Fibroblast of lung (primary cell): ENCODE measurements at places on chromosomes 7 and 10.

DNA sequence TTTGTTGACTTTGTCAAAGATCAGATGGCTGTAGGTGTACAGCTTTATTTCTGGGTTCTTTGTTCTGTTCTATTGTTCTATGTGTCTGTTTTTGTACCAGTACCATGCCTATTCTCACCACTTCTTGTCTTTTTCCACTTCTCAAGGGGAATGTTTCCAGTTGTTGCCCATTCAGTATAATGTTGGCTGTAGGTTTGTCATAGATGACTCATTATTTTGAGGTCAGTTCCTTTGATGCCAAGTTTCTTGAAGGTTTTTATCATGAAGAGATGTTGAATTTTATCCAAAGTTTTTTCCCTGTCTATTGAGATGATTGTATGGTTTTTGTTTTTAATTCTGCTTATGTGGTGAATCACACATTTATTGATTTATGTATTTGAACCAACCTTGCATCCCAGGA lies 216.7 kb upstream of the RNF32 start:
- no peak overlapping the region for H3K27ac ChIP-seq
- no peaks in the 10 kb centered on the region for H3K27me3 ChIP-seq
- H3K4me3 ChIP-seq = no peak overlapping the region
- H3K4me1 ChIP-seq = no peaks in the 10 kb centered on the region
- peak; percentile 2 for DNase-seq

GRCh38 chr10:79268161-79268601 lies 79.1 kb upstream of the PPIF start:
- peaks cover 54% of the 10 kb centered on the region for H3K4me1 ChIP-seq
- H3K27ac ChIP-seq = peak overlapping the region; percentile 92
- DNase-seq = peak; percentile 70
- H3K27me3 ChIP-seq = no peaks in the 10 kb centered on the region

DNA sequence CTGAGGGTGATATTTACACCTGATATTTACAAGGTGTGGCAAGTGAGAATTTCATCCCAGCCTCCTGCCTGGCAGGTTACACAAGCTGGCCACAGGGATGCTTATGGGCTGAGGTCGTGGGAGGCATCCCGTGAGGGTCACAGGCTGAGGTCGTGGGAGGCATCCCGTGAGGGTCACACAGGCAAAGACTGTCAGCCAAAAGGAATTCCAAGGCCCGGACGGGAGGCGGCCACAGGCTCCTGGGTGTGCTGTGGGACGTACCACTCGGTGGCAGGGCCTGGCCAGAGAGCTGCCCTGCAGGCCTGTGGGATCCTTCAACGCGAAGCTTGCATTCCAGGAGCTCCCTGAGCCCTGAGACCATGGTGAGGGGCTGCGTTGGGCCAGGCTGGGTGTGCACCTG lies 460.6 kb downstream of the DNAJB6 start:
- H3K4me1 ChIP-seq = no peaks in the 10 kb centered on the region
- H3K27ac ChIP-seq = no peak overlapping the region
- H3K36me3 ChIP-seq = no peaks in the 10 kb centered on the region
- DNase-seq = no peak
- H3K27me3 ChIP-seq = no peaks in the 10 kb centered on the region

GRCh38 chr7:39631736-39632308 lies 8.4 kb downstream of the RALA start:
- H3K4me1 ChIP-seq = peaks cover 3% of the 10 kb centered on the region
- no peaks in the 10 kb centered on the region for H3K27me3 ChIP-seq
- DNase-seq = no peak
- H3K36me3 ChIP-seq = no peaks in the 10 kb centered on the region
- no peak overlapping the region for H3K27ac ChIP-seq

DNA sequence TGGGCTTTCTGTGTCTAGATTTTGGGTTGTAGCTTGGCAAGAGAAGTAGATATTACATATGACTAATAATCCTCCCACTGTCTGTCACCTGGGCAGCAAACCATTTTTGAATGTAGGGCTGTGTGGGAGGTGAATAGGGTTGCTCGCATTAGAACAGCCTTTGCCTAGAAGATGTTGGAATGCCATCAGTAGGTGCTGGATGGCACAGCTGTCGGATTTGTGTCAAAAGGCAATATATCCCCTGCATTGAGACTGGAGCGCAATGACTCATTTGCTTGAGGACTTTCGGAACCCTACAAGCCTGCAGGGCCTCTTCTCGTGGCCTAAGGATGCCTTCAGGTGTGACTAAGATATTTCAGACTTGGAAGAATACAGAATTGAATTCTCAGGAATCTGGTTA lies 323.8 kb downstream of the GPR158 start:
- no peak overlapping the region for H3K27ac ChIP-seq
- H3K36me3 ChIP-seq = no peaks in the 10 kb centered on the region
- no peaks in the 10 kb centered on the region for H3K27me3 ChIP-seq
- no peak for DNase-seq
- no peak overlapping the region for H3K4me3 ChIP-seq
- no peaks in the 10 kb centered on the region for H3K4me1 ChIP-seq

- no peak for DNase-seq
- H3K27me3 ChIP-seq = no peaks in the 10 kb centered on the region
- H3K36me3 ChIP-seq = peaks cover 17% of the 10 kb centered on the region
- peak overlapping the region; percentile 87 for H3K4me3 ChIP-seq
Observed at GRCh38 chr7:100826514-100827329, 601 bp downstream of the EPHB4 start.
